GF-D8 (cell line): ENCODE measurements at places on chromosomes 13 and 19.

DNA sequence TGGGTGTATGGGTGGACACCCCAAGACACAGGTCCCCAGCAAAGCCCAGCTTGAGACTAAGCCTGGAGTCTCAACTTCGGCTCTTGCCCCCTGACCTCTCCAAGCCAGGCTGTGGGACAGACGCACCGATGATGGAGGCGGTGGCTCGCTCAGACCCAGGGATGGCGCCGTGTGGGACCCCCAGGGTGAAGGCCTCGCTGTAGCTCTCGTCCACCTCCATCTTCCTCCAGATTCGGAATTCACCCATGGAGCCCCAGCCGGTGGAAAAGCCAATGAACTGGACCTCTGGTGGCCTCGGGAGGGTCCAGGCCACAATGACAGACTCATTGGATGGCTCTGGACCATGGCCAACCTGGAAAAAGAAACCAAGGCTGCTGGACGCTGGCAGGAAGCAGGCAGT lies 39.1 kb downstream of the F2RL3 start:
- DNase-seq = no peak

- DNase-seq = no peak
These were observed 12.6 kb downstream of the SCEL start for GRCh38 chr13:77548095-77548494.

DNA sequence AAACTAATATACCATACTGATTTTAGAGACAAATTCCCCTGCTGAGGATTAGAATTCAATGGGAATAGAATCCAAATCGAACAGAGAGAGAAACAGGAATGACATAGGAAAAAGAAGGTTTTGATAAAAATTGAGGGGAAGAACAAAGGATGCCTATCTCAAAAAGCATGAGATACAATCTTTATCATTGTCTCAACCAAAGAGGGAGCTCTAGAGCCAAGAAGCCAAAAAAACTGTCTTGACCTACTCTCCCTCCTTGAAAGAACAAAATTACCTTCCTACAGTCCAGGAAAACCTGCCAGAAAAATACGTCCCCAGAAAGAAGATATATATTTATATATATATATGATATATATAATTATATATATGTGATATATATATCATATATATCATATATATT lies 39.2 kb upstream of the MIR17HG start:
- no peak for DNase-seq

- no peak for DNase-seq
These were observed 1.5 kb downstream of the CERS1 start for GRCh38 chr19:18894254-18895037.

GRCh38 chr13:88656751-88657150 lies 985.6 kb downstream of the SLITRK5 start:
- DNase-seq = no peak

- no peak for DNase-seq
These were observed 47.6 kb downstream of the PTPRS start for GRCh38 chr19:5292822-5293611.
